ENCODE measurements at places on chromosomes 1 and 21. TPM values are rescaled to one million over a fixed set of nuclear protein-coding genes. Genes with fewer than 3 reads are reported as not detected.

E2F2 gene
- total RNA-seq, result 3.1 TPM

S100A4 gene
- 1.4 TPM for total RNA-seq

DNA sequence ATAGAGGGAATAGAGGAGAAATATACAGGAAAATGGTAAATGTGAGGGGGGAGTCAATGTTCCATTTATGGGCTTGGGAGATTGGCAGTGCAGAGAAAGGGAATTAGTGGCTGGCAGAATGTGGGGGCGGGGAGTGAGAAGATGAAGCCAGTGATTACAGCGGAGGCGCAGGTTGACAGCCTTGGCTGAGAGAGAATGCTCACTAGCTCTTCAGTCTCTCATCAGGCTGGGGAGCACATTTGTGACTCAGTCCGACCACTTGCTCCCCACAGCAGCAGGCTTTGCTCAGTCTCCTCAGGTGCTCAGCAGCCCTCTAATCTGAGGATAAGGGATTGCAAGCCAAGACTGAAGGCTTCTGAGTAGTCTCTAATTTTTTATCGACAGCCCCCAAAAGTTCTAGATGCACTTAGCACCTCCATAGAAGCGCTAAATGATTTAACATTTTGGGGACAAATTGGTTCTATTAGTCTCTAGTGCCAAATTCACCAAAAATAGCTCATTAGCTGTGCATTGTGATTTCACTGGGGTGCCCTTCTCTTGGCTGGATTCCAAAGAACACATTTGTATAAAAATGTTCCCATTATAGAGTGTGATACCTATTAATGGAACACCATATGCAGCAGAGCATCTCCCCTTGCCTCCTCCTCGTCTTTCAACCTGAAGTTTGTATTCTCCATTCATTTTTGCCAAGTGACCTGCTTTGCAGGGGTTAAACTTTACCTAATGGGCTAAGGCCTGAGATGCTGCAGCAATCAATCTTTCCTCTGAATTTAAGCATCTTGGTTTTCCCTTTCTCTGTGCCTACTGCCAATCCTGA lies 191.8 kb downstream of the ZNF326 start:
- peak; percentile 32 for DNase-seq

GRCh38 chr1:116904791-116905320 lies 4.9 kb upstream of the PTGFRN start:
- DNase-seq, result no peak

GRCh38 chr21:18369115-18369514 lies 34.5 kb downstream of the TMPRSS15 start:
- no peak for DNase-seq

Measured in cerebellum (tissue), 4 donors.